COLO829 (cell line): ENCODE measurements at places on chromosomes 2 and 18.

DNA sequence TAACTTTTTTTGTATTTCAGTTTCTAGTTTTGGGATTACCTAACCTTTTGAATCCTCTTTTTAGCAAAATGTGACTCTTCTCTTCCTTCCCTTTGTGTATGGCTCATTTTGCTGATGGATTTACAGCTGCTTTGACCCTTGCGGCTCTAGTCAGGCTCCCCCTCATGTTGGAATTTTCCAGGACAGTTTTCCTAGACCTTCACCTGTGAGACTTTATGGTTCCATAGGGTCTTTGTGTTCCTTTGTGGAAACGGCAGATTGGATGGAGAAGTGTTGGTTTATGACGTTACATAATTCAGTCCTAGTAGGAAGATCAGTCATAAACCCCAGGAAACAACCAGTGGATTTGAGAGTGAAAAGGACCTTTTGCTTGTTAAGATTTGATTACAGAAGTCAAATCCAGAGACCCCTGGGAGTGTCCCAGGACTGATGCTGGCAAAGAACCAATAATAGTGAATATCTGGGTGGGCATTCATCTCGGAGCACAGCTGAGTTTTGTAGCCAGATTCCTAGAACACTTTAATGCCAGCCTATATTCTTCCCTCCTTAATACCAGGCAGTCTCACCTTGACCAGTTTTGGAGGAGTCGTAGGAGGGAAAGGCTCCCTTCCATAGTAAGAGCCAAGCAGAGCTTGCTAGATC, 42.7 kb downstream of the SOCS6 start:
- DNase-seq: no peak

GRCh38 chr2:229050133-229050532, 221.0 kb downstream of the PID1 start:
- no peak for DNase-seq

DNA sequence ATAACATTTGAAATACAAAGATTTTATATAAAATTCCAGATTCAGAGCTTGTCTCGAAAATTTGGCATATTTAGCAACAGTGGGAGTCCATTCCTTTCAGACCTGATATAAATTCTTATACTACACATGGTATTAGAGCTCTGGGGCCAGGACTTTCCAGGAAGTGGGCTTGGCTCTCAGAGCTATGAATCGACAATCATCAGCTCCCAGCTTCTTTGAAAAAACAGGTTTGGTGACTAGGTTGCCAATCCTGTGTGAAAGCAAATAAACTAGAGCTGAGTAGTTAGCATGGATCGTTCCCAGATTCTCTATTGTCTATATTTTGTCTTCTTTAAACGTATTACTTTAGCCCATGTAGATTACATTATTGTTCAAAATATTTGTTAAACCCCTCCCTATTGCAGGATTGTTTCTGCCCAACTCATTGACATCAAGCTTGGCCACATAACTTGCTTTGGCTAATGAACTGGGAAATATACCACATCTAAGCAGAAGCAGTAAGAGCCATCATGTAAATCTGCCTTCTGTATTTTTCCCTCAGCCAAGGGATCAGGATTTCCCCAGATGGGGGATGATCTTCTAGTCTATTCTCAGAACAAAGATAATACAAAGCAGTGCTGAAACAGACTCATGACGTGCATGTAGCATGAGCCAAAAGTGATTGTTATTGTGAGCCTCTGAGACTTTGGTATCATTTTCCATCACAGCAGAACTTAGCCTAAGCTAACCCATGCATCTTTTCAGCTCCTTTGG, 105.4 kb downstream of the KCNH7 start:
- no peak for DNase-seq

- DNase-seq: no peak
These were observed 80.4 kb upstream of the WDR75 start for GRCh38 chr2:189360861-189361260.

DNA sequence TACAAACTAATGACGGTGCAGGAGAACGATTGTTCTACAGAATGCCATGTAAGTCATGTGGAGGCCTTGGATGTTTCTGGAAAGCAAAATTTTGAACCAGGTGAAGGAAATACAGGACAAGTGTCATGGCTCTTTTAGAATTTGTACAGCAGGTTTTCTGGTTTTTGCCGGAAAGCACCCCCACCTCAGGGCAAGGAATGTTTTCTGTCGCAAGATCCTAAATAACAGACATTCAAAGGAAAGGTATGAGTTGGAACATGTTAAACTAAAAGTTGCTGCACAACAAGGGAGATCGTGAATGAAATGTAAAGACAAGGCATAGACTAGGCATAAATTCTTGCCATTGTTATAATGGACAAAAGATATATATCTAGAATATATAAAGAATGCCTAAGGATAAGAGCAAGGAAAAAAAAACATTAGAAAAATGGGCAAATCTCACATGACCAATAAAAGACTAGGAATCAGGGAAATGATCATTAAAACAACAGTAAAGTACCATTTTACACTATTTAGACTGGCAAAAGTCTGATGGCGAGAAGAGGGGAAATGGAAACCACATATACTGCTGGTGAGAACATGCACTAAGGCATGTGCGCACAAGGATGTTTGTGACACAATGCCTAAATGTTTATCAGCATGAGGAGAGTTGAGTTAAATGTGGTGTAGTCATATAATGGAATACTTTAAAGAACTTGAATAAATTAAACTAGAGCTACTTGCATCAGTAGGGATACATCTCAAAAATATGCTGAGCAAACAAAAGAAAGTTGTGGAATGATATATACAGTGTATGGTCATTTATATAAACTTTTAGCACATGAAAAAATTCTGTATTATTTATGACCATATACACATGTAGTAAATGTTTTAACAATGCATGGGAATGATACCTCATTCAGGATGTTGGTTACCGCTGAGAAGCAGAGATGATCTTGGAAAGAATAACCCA, 127.0 kb downstream of the EML6 start:
- DNase-seq: no peak

- no peak for DNase-seq
These were observed 1101.3 kb downstream of the LRP1B start for GRCh38 chr2:141029428-141030078.

GRCh38 chr2:143139835-143140393, 10.7 kb downstream of the ARHGAP15 start:
- no peak for DNase-seq

DNA sequence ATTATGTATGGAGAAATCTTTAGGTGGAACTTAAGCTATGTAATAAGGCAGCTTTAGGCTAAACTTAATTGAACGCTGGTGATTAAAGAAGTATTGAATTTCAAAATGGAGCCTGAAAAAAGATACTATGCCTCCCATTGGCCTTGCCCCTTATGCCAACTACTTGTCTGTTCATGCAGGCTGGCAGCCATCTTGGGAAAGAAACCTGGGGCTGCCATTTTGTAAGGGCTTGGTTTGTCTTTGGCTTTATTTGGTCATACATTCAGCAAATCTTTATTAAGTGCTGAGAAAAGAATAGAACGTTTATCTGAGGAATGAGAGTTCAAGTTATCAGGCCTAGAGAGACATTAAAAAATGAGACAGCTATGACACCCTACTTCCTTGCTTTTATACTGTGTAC, 231.3 kb downstream of the KCNE4 start:
- no peak for DNase-seq

DNA sequence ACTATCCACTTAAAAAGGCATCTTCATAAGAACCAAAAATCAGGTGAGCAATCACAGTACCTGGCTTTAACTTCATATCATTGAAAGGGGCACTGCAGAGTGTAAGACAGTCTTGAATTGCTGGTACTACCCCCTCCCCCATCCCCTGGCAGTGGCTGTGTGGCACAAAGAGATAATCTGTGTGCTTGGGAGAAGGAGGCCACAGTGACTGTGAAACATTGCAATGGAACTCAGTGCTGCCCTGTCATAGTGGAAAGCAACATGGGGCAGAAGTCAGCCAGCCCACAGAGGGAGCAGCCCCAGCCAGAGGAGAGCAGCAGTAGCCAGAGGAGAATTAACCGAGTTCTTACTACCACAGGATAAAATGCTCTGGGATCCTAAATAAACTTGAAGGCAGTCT, 45.3 kb upstream of the UGP2 start:
- no peak for DNase-seq

- no peak for DNase-seq
These were observed 40.2 kb downstream of the MYOM1 start for GRCh38 chr18:3179430-3180089.

GRCh38 chr2:181907635-181908034, 16.1 kb downstream of the ITPRID2 start:
- DNase-seq: no peak

- peak; percentile 51 for DNase-seq
These were observed 166.2 kb downstream of the PHLPP1 start for GRCh38 chr18:62881509-62882016.

- no peak for DNase-seq
These were observed 150.0 kb upstream of the EPB41L3 start for GRCh38 chr18:5693699-5694294.

DNA sequence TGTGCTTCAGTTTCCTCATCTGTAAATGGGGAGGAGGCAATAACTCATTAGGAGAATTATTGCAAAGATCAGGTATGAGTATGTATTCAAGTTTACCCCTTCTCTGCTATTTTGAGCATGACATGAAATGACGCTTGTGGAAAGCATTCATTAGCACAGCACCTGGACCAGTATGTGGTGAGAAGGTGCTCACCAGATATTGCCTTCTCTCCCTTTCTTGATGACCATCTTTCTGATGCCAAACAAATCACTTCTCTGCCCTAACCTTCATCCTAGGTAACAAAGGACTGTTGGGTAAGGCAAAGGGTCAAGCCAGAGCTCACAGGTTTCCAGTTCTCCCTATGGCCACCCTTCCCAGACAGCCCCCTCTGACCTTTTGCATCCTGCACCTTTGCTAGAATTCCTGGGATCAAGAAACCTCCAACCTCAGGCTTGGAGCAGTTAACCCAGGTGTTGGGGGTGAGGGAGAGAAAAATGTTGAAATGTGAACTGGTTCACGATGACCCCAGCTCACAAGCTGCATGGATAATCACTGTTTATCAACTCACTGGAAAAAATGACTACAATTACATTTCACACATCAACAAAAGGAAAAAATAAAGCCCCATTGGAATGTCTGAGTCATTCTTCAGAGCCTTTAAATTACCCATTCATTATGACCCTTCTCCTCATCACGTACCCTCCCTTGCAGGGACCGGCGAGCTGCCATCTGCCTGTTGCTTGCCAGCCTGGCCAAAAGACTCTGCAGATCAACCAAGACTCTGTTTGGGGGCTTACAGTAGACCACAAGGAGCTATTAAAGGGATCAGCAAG, 41.6 kb downstream of the LBH start:
- DNase-seq: peak; percentile 60

- no peak for DNase-seq
These were observed 32.8 kb downstream of the FAM178B start for GRCh38 chr2:96953611-96953978.

GRCh38 chr18:72375618-72376017, 168.5 kb downstream of the CBLN2 start:
- DNase-seq: no peak

- no peak for DNase-seq
These were observed 81.4 kb downstream of the BCL11A start for GRCh38 chr2:60472041-60472440.

DNA sequence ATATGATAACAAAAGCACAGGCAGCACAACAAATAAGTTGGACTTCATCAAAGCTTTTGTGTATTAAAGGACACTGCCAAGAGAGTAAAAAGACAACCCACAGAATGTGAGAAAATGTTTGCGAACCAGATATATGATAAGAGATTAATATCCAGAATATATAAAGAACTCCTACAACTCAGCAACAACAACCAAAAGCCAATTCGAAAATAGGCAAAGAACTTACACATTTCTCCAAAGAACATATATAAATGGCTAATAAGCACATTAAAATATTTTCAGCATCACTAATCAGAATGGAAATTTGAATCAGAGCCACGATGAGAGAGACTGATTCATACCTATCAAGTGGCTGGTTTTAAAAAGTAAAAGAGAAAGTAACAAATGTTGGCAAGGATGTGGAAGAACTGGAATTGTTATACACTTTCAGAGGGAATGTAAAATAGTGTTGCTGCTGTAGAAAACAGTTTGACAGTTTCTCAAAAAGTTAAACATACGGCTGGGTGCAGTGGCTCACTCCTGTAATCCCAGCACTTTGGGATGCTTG, 25.2 kb downstream of the EPB41L5 start:
- no peak for DNase-seq

DNA sequence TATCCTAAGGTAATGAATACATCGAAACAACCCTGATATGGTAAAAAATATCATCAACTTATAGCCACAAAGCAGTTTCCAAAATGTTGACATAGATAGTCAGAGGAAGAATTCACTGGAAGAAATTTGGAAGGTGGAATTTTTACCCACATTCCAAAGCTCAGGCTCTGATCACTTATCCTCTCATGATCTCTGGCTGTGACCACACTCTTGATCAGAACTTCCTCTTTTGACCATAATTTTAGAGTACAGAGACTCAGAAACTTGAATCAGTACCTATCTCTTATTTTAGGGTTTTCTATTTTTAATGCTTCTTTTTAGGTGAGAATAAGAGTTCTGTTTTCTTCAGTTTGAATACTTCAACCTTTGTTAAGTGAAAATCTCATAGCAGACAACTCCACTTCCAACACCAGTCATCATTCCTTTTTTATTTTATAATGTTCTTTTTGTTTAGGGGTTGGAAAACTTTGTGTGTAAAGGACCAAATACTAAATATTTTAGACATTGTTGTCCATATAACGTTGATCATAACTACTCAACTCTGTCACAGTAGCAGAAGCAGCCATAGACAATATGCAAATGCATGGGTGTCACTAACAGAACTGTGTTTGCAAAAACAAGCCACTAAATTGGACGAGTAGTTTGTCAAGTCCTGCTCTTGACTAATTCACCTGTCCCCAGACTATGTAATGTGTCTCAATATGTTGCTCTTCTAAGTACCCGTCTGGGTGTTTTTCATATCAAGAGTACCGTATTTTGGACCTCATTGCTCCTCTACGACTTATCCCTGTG, 891.6 kb upstream of the CRIM1 start:
- DNase-seq: no peak

GRCh38 chr2:216222650-216223352, 113.7 kb downstream of the XRCC5 start:
- no peak for DNase-seq

- DNase-seq: no peak
These were observed 225.4 kb downstream of the FAM210A start for GRCh38 chr18:13500869-13501542.

- no peak for DNase-seq
These were observed 380.1 kb downstream of the SOX11 start for GRCh38 chr2:6072276-6072675.
